ENCODE measurements at places on chromosomes 2 and 18. TPM values are rescaled to one million over a fixed set of nuclear protein-coding genes. Genes with fewer than 3 reads are reported as not detected.

Gene AP1S3
- 2.2 TPM for polyA plus RNA-seq

Gene TMBIM1
- polyA plus RNA-seq, result 196 TPM

Gene PSMA8
- polyA plus RNA-seq, result 0.04 TPM

Gene CNGA3
- polyA plus RNA-seq, result 0.05 TPM

Gene SLC39A10
- 1.8 TPM for polyA plus RNA-seq

Gene NAT8
- not detected for polyA plus RNA-seq

Gene CRYGB
- polyA plus RNA-seq, result not detected

Gene POTEJ
- not detected for polyA plus RNA-seq

Gene COL6A3
- polyA plus RNA-seq, result 10.3 TPM

Gene DNER
- 0.29 TPM for polyA plus RNA-seq

Gene SLC9A2
- polyA plus RNA-seq, result 0.12 TPM

Gene MAPK4
- polyA plus RNA-seq, result 0.16 TPM

Gene CDK15
- polyA plus RNA-seq, result 0.05 TPM

Gene GPR39
- polyA plus RNA-seq, result 0.65 TPM

Gene HRH4
- 0.01 TPM for polyA plus RNA-seq

Gene SCN7A
- polyA plus RNA-seq, result 1.2 TPM

Gene RUFY4
- polyA plus RNA-seq, result 0.52 TPM

Gene SNORC
- 2.4 TPM for polyA plus RNA-seq

Gene SMAD7
- 4.4 TPM for polyA plus RNA-seq

Gene OR6B2
- not detected for polyA plus RNA-seq

Gene TXNDC2
- polyA plus RNA-seq, result 0.06 TPM

Gene RBM43
- 1.6 TPM for polyA plus RNA-seq

Gene GALNT3
- 25.7 TPM for polyA plus RNA-seq

Gene CDCA7
- polyA plus RNA-seq, result 20.0 TPM
